Left lobe of liver (tissue), 2 donors: ENCODE measurements at places on chromosomes 3 and 15. TPM values are rescaled to one million over a fixed set of nuclear protein-coding genes. Genes with fewer than 3 reads are reported as not detected.

GRCh38 chr15:33358306-33358705 is 47.5 kb downstream of the RYR3 start:
- no peak for DNase-seq

DNA sequence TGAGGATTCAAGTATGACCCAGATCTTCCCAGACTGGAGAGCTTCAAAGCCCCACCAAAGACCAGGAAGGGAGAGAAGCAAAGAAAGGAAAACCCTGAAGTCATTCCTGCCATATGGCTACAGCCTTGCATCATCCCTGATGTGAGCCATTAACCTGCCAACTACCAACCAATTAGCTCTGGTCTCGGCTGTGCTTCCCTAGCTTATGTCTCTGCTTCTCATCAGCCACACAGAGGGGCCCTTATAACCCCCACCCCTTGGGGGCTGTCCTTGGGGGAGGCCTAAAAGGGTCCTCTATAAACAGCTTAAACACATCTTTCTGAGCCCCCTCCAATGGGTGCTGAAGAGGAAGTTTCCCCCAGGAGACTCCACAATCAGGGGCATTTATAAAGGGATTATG is 52.8 kb downstream of the NOX5 start:
- no peak for DNase-seq

GRCh38 chr15:63176302-63176701 is 13.1 kb upstream of the RAB8B start:
- no peak for DNase-seq

- no peak for DNase-seq
Observed at GRCh38 chr3:112802338-112802737, 44.3 kb downstream of the CD200R1L start.

Gene CCRL2
- total RNA-seq, result 0.55 TPM

- DNase-seq, result no peak
Observed at GRCh38 chr3:186280737-186281136, 81.3 kb downstream of the DGKG start.

Gene CTXN2
- total RNA-seq, result not detected

DNA sequence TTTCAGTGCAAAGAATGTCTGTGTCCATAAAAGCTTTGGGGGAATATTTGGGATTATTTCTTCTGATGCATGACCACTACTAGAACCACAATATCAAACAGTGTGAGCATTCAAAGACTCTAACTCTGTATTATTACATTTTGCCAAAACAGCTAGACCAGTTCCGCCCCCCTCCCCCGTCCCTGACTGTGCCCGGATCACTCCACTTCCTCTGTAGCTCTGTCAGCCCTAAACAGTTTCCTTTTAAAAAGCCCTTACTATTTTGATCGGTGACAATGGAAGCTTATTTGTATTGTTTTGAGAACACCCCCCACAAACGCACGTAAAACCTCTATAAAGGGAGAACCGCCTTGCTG is 36.6 kb upstream of the EPHB3 start:
- DNase-seq, result no peak

DNA sequence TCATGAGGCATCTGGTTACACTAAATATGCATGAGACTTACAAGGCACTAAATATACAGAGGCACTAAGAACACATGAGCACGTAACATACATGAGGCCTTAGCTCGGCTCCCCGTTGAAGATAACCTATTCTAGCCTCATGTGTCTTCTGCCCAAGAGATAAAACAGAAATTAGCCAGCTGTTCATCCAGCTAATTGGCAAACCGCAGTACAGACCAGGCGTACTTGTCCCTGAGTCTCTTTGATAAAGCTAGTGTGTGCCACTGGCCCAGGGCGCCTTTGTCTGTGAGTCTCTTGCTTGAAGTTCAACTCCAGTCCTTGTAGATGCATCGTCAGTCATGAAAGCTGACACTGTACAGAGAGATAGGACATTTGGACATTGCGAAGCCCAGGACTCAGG is 121.9 kb upstream of the SPATA12 start:
- DNase-seq, result no peak

- no peak for DNase-seq
Observed at GRCh38 chr3:78761126-78761525, 1006.7 kb downstream of the ROBO1 start.

Gene ZNF662
- total RNA-seq, result 3.0 TPM

Gene TMEM40
- 0.65 TPM for total RNA-seq

DNA sequence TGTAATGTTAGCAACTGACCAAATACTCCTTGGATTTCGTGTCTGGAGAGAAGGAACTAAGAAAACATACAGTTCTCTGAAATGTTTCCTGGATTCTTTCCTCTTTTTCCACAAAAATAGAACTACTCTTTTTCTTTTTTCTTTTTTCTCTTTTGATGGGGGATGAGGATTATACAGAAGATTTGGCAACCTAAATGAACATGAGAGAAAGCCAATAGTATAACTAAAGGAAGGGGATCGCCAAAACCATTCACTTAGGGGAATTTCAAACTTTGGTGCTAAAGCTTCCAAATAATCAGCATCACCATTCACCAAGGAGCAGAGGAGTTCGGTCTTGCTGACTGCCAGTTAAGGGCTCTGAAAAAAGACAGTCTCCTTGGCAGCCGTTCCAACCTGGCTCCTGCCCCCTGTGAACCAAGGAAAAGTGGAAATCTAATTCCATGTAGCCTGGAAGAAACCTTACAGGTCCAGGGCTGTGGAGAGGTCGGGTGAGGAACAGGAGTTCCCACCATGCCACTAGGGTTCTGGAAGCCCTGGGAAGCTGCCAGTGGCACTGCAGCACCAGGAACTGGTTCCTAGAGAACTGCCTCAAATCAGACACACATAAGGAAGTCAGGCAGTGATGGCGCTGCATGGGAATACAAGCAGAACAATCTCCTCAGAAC is 176.9 kb downstream of the TNIK start:
- DNase-seq, result no peak
